NAMALWA (cell line): ENCODE measurements at places on chromosomes 1 and 21.

DNA sequence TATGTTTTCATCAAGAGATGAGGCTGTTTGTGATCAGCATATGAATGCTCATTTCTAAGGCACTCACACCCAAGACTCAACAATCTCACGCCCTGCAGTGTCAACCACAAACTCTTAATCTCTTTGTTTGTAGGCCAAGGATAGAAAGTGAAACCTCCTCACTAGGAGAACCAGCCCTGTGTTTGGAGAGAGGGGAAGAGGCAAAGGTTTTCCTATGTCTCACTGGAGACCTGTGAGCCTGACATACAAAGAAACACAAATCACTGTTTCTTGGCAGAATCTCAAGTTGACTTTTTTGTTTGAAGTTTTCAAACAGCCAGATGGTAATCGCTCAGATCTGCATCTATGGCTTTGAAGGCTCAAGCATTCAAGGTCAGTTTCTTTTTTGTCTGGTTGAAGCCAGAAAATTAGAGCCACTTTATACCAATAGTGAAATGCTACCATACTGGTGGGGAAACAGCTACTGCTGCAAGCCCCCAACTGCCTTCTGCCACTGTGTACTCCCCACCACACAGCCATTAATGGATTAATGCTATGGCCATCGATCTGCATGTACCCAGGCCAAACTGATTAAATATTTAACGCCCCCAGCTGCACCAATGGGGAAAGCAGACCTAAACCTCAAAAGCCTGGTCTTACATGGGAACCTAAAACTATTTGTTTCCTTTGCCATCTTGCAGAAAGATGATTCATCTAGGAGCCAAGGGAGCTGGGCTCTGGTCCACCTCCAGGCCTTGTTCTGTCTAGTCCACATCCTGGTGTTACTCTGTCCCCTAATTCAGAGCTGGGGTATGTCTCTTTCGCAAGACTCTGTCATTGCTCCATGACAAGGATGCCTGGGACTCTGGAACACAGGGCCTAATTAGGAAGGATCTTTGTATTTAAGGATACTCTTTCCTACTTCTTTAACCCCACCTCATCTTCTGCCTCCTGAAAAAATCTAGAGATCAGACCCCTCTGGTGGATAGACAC is 16.3 kb downstream of the PDZK1 start:
- peak; percentile 43 for DNase-seq

- DNase-seq = no peak
Observed at GRCh38 chr1:18119771-18120377, 12.3 kb downstream of the IGSF21 start.

DNA sequence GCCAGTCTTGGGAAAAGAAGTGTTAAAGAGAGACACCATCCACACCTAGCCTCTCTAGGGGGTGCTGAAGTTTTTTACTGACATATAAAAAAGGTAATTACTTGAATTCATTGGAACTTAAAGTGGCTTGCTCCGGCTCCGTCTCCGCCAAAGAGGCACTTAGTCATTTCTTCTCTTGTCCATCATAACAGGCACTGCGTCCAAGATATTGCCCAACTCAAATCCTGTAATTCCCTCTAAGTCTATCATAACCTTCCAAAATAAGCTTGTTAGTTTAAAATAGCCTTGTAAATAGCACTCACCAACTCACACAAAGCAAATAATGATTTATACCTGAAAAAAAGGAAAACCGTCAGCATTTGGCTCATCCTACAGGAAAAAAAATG is 160.5 kb downstream of the ZBTB18 start:
- no peak for DNase-seq

- DNase-seq = no peak
Observed at GRCh38 chr1:223678841-223679240, 13.3 kb upstream of the CAPN8 start.

DNA sequence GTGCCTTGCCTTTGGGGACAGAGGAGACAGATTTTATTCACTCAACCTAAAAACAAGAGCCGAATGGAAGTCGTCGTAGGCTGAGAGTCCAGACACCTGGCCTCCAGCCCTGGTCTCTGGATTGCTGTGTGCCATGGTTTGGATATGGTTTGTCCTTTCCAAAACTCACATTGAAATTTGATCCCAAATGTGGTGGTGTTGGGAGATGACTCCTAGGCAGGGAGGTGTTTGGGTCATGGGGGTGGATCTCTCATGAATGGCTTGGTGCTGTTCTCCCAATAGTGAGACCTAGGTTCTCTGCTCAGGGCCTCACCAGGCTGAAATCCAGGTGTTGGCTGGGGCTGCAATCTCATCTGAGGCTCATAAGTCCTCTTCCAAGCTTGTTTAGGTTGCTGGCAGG is 75.5 kb downstream of the FOXD2 start:
- DNase-seq = no peak

DNA sequence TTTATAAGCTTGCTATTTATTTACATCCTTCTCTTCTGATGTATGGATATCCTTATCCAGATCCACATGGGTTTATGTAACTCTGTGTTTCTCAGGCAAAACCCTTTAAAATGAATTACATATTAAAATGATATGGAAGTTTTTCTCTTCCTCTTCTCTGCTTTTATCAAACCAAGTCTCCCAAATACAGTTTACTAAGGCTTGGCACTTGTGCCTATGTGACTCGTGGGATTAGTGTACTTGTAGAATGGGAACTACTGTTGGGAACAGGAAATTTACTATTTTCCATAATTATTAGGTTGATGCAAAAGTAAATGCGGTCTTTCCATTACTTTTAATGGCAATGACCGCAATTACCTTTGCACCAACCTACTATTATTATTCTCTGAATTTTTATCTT is 14.8 kb downstream of the SIM2 start:
- no peak for DNase-seq

DNA sequence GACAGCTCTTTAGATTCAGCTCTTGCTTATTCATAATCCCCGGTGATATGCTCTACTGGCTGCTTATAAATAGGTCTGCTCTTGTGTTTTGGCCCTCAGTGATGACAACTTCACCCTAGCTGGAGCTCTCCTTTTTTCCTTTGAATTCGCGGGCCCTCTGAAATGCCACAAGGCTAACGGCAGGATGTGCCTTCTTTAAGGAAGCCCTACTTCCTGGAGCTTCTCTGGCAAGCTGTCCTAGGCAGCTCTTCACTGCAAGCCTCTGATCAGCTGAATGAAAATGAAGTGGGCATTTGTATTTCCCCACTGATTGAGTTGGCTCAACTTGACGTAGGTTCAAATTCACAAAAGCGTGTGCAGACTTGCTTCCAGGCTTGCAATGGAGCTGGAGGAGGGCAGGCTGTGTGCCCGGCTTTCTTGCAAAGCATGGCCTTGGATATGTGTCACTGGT is 22.2 kb downstream of the SGIP1 start:
- no peak for DNase-seq

GRCh38 chr1:186848509-186849130 is 19.9 kb downstream of the PLA2G4A start:
- no peak for DNase-seq

GRCh38 chr1:15726508-15726907 is 9.6 kb upstream of the SLC25A34 start:
- DNase-seq = no peak
